ENCODE measurements at places on chromosomes 2 and 18. TPM values are rescaled to one million over a fixed set of nuclear protein-coding genes. Genes with fewer than 3 reads are reported as not detected.
A peak's percentile ranks its signal among the peaks of the same experiment; 100 is the strongest.

Gene CAPN13
- polyA plus RNA-seq, result 1.7 TPM

DNA sequence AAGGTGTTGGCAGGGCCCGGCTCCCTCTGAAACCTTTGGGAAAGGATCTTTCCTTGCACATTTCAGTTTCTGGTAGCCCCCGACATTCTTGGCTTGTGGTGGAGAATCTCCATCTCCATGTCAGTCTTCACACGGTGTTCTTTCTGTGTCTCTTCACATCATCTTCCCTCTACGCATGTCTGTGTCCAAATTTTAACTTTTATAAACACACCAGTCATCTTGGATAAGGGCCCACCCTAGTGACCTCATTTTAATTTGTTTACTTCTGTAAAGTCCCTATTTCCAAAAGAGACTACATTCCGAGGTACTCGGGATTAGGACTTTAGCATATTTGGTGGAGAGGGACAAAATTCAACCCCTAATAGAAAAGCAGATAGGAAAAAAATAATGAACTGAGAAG lies 138.4 kb downstream of the GALNT3 start:
- DNase-seq, result no peak

GRCh38 chr2:178910005-178910404 lies 102.8 kb upstream of the TTN start:
- DNase-seq, result no peak

- DNase-seq, result peak; percentile 42
These were observed 422.5 kb downstream of the DPP10 start for GRCh38 chr2:114864901-114865300.

GRCh38 chr2:45220227-45220626 lies 211.0 kb upstream of the SIX2 start:
- no peak for DNase-seq

- no peak for DNase-seq
These were observed 558 bp upstream of the CEP192 start for GRCh38 chr18:12990641-12990966.

DNA sequence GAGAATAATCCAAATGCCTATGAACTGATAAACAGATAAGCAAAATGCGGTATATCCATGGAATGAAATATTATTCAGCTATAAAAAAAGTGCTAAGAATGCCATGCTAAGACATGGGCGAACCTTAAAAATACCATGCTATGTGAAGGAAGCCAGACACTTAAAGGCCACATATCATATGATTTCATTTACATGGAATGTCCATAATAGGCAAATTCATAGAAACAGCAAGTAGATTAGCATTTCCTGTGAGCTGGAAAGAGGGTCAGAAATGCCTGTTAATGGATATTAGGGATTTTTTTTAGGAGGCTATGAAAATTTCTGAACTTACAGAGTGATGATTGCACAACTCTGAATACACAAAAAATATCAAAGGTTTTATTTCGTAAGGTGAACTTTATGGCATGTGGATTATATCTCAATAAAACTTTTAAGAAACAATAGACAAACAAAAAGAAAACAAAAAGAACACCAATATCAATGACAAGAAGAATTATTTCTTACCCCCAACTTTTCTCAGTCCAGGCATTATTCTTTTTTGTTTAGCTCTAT lies 1207.7 kb downstream of the SUCLG1 start:
- no peak for DNase-seq

- no peak for DNase-seq
These were observed 35.5 kb upstream of the BMP10 start for GRCh38 chr2:68906716-68907115.

DNA sequence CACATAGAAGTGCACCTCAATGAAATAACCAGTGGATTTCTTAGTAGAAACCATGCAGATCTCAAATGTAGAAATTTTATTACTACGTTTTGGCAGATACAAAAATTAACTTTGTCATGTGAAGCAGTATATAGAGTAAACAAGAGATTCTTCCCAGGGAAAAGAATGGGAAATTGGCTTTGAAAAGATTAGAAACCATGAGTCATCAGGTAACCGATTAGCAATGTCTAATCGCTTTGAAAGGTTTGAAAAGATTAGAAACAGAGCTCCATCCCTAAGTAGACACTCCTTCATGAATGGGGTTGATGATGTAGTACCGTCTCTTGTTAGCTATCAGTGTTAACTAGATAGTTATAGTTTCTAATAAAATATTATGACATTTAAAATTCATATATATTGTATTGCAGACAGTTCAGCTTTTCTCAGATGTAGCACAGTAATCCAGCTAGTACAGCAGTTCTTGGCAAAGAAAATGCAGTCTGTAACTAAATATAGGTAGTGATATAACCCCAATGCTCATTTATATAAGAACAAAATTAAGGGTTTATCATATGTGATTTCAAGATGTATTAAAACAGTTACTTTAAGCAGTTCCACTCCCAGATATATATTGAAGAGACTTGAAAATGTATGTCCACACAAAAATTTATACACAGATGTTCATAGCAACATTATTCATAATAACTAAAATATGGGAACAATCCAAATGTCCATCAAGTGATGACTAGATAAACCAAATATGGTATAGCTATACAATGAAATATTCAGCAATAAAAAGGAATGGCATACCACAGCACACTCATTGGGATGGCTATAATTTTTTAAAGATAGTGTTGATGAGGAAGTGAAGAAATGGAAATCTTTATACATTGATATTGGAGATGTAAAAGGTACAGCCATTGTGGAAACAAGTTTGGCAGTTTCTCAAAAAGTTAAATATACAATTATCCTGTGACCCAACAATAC lies 113.9 kb downstream of the PTPN4 start:
- DNase-seq, result no peak

GRCh38 chr2:118844261-118845004 lies 3.0 kb downstream of the EN1 start:
- DNase-seq, result no peak

Gene ANKRD23
- 0.73 TPM for polyA plus RNA-seq

GRCh38 chr2:27390822-27391679 lies 10.5 kb upstream of the ZNF513 start:
- no peak for DNase-seq

Gene STARD6
- 0.75 TPM for polyA plus RNA-seq

- DNase-seq, result no peak
These were observed 144.0 kb upstream of the VRK2 start for GRCh38 chr2:57902578-57902977.

- DNase-seq, result no peak
These were observed 112.5 kb downstream of the SLC4A3 start for GRCh38 chr2:219739866-219740440.

Gene TSHZ1
- 35.6 TPM for polyA plus RNA-seq

DNA sequence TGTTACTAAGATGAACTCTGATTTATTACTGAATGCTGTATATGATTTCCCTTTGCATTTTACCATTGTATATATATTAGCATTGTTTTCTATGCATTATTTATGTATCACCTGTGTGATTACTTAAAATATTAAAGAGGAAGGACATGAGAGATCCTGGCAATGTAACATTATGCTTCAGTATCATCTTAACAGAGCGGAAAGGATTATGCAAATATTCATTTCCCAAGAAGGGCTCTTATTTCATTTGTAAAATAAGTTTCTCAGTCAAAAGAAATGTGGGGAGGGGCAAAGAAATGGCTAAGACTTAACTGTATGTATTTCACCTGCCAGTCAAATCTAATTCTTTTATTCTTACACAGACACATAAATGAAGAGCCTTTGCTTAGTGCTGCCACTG lies 654.2 kb upstream of the PKDCC start:
- DNase-seq, result no peak

GRCh38 chr18:61651145-61651879 lies 241.5 kb downstream of the RNF152 start:
- no peak for DNase-seq

- peak; percentile 70 for DNase-seq
These were observed 756 bp downstream of the ABI2 start for GRCh38 chr2:203328760-203329540.

- no peak for DNase-seq
These were observed 85.9 kb upstream of the NFATC1 start for GRCh38 chr18:79309614-79310358.

- DNase-seq, result no peak
These were observed 64.7 kb upstream of the SERTAD2 start for GRCh38 chr2:64718250-64718885.

- DNase-seq, result peak; percentile 43
These were observed 33.1 kb upstream of the NPC1 start for GRCh38 chr18:23619388-23619881.

Gene POLR1A
- polyA plus RNA-seq, result 10.8 TPM

DNA sequence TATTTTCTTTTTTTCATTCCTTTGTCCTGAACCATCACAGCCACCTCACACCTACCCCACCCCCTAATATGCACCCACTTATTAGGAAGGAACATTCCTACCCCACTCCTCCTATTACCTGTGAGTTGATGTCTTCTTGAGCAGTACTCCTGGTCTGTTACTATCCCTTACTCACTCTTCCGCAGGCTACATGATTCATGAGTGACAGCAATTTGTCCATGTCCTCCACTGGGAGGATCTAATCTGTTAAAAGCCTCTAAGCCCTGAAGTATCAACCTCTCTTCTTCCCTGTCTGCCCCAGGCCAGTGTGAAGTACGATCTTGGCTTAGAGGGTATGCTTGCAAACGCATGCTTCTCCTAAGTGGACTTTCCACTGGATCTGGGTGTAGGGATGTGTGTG lies 75.6 kb upstream of the RFX8 start:
- no peak for DNase-seq

DNA sequence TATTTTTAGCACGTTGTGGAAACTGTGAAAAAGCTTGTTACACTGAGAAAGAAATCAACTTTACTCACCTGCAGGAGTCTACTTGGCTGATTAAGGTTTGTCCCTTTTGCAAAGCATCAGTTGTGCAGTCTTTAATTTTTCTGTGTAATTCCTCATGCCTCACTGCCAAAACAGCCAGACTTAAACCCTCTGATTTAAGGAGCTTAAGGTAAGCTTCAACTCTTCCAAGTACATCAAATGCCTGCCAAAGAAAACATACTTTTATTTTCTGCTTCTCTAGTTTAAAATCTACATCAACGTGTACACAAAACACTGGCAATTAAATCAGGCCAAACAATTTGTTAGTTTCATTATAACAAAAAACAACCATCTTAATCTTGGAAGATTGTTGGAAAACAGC lies 98.0 kb upstream of the TTN start:
- no peak for DNase-seq

Gene TCF23
- polyA plus RNA-seq, result not detected

DNA sequence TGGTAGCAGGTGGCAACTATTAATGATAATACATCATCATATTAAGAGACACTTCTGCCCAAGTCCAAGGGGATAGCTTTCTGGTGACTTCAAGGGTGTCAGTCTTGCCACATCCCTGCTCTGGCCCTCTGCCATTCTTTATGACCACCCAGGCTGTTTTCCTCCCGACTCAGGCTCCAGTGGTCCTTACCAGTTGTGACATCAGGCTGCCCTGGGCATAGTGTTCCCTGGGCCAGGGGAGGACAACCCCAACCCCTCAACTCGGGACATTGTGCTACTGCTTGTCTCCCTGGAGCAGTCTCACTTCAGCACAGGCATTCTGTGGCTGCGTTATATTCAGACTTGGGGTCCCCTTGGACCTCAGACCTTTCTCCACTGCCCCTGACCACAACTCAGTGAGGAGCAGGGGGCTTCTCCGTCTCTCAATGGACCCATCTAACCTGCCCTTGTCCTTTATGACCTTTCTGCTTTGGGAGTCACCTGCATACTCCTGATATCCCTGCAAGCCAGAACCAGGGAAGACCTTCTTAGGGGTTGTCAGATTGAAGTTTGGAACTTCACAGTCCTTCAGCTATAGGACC lies 12.8 kb downstream of the DNAJB2 start:
- no peak for DNase-seq

DNA sequence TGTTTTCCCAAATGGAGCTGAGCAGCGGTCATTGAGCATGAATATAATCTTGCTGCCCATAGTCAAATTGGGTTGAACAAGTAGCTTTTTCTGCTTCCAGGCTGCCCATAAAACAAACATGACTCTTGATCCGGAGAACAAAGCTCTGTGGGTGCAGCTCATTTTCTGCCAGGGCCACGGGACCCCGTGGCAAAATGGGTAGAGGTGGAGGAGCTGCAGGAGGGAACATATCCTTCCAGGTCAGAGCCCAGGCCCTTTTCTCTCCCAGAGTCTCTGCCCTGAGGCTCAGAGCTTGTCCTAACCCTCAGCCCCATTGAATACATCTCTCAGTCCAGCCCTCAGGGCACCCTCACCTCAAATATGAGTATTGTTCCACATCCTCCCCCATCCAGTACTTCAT lies 151.6 kb upstream of the TWIST2 start:
- no peak for DNase-seq

Gene ANO7
- 1.3 TPM for polyA plus RNA-seq

DNA sequence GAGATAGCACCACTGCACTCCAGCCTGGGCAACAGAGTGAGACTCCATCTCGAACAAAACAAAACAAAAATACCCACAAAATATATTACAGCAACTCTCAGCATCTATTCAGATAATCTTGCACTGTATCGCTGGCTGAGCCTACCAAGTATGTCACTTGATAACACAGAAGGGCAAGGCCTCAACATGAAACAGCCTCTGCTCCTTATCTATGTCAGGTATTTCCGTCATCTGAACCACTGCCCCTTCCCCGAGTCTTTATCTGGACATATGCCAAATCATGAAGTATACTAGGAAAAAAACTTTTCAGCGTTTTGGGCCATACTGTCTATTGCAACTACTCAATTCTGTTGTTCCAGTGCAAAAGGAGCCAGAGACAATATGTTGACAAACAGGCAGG lies 17.7 kb downstream of the PDIA6 start:
- DNase-seq, result no peak

DNA sequence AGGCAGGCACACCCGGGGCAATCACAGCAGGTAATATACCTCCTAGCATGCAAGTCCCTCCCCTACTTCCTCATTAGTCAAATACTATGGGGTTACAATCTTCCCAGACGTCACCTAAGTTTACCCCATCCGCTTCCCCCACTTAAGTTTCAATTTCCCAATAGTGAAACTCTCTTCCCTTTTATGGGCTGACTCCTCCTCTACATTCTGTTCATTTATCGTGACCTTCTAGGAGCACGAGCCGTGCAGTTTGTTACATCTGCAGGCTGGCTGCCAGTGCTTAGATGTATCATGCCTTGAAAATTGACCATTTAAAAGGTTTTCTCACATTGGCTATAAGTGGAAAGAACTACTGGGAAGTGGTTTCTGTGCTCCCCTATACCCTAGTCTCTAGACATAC lies 1357.8 kb upstream of the CRIM1 start:
- DNase-seq, result no peak

Gene NTSR2
- polyA plus RNA-seq, result 18.4 TPM

DNA sequence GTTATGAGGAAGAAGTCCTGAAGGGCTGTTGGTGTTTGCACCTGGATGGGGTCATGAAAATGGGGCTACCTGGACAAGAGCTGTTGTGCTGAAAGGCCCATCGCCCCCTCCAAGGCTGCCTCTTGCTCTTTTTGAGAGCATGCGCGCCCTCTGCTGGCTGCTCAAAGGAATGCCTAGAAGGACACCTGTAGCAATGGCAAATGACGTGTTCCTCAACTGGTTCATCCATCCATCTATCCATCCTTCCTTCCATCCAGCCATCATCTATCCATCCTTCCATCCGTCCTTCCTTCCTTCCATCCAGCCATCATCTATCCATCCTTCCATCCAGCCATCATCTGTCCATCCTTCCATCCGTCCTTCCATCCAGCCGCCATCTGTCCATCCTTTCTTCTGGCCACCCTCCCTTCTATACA lies 17.2 kb upstream of the RPL31 start:
- DNase-seq, result peak; percentile 76

Measured in brain (organoid and tissue), 16 donors.